ENCODE measurements at places on chromosomes 11 and 22. TPM values are rescaled to one million over a fixed set of nuclear protein-coding genes. Genes with fewer than 3 reads are reported as not detected.

DDTL gene
- 2.0 TPM for polyA plus RNA-seq

KDELR3 gene
- polyA plus RNA-seq, result 1.1 TPM

B4GALNT4 gene
- polyA plus RNA-seq, result 40.5 TPM

CBLIF gene
- not detected for polyA plus RNA-seq

Measured in brain (organoid and tissue), 16 donors.